ENCODE measurements at places on chromosomes 3 and 15.

DNA sequence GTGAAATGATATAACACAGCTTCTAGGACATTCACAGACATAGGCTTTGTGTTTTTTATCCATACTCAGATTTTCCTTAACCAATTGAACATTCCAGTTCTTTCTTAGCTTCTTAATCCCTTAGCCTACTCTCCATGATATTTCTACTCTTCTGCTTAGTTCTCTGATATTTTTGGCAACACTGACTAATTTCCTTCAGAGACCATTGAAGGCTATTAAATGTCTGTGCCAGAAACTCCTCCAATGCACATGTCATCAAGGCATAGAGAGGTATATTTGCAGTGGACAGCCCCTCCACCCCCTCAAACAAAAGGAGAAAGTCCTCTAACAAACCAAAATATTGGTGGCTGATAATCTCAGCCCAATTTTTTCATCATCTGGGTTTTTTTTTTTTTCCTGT is 105.9 kb upstream of the TSC22D2 start:
- DNase-seq: no peak

- DNase-seq: no peak
Observed at GRCh38 chr15:80265021-80265420, 13.0 kb upstream of the CTXND1 start.

- no peak for DNase-seq
Observed at GRCh38 chr3:111249421-111249820, 177.8 kb downstream of the NECTIN3 start.

GRCh38 chr3:122088531-122088930 is 33.4 kb downstream of the CD86 start:
- DNase-seq: no peak

DNA sequence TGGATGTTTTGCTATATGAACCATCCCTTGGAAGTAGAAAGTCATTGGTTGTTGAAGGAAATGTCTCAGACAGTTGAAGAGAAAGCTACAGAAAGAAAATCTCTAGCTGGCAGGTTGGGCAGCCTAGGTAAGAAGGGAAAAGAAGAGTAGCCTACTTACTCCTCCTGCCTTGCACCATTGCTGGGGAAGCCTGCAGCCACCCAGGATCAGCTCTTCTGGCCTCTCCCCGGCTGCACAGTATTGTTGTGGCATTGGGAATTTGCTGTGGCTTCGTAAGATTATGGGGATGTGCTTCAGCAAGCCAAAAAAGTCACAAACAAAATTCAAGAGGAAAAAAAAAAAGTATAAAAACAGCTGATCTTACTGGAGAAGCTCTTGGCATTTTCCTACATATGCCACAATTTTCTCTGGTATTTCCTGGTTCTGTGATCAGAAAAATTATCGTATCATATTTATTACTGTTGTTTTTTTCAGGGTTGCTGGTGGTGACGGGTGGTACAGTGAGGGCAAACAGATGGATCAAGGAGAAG is 154.2 kb downstream of the TIGIT start:
- no peak for DNase-seq

GRCh38 chr15:42324308-42324707 is 35.0 kb upstream of the CAPN3 start:
- DNase-seq: no peak

DNA sequence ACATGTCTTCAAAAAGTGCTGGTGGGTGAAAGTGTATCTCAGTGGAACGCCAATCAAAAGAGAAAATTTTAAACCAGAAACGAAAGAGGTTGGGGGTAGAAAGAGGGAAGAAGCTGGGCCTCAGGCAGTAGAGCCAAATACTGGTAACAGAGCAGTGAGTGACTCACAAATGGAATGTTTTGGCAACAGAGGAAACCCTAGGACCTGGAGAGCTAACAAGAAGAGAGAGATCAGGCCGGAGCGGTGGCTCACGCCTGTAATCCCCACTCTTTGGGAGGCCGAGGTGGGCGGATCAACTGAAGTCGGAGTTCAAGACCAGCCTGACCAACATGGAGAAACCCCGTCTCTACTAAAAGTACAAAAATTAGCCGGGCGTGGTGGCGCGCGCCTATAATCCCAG is 450.8 kb upstream of the NAALADL2 start:
- no peak for DNase-seq
